Calu3 (cell line): ENCODE measurements at places on chromosomes 4 and X. TPM values are rescaled to one million over a fixed set of nuclear protein-coding genes. Genes with fewer than 3 reads are reported as not detected.

DNA sequence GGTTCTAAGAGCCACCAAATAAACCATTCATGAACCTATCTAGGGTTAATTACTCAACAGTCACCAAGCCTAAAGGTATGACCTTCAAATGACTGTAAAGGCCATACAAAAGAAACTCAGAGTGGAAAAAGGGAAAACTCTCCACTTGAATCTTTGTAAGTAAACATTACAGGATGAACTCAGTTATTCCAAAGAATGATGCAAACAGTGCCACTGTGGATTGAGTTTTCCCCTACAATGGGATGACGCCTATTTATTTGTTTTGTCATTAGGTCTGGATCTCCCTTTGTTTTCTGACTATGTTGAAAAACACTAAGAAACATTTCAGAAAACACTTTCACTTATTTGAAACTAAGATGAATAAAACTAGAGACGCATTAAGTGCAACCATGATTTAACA is 12.7 kb downstream of the NUDT6 start:
- DNase-seq: no peak

GRCh38 chr4:155757745-155758265 is 1.0 kb upstream of the GUCY1B1 start:
- no peak for DNase-seq

GRCh38 chr4:87476934-87477333 is 52.2 kb downstream of the SPARCL1 start:
- DNase-seq: no peak

DNA sequence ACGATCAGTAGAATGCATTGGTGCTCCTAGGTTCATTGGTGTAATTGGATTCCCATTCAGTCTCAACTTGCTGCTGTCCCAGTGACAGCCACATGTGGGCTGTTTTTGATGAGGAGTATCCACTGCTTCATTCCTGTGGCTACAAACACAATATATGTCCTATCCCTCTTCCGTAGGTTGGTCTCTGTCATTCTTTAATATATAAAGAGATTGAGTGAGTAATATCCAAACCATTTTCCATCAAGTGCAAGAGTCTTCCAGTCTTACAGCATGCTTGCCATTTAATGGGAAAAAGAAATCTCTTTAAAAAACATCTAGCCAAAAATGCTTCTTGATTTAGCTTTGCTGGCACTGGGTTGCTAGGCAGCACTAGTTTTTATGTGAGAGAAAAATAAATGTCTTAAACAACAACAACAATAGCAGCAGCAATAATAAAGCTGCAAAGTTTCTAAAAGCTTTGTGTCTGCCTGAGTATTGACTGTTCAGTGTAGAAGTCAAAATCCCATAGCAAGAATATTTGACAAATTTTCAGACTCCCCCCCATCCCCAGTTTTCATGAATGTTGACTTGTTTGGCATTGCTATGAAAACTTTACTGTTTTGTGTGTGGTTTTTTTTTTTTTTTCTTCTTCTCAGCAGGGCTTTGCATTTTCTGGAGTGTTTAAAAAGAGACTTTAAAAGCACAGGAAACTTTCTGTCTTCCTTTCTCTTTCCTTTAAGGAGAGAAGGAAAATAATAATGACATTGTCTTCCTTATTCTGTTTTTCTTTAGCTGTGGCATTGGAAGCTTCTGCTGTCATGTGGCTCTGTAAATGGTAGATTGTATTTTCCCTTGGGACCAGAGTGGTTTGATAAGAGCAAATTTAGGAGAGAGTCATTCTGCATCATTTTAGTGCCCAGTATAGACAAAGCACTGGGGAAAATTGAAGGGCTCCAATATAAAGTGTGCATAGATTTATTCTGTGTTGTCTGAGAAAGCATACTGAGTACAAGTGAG is 244.3 kb downstream of the ARHGAP10 start:
- DNase-seq: no peak

DNA sequence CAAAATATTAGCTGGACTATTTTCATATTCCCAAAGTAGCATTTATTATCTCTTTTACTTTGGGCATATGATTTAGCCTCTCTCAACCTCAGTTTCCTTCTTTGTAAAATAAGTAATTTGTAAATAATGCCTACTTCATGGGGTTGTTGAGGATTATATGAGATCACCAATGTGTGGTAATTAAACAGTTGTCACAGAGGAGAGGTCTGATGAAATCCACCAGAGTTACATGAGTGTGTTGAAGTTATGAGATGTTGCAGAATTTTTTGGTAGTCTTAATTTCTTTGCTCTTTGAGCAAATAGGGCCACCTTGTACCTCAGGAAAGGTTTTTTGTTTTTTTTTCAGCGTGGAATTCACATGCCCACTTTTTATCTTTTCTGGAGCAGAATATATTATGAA is 1.4 kb downstream of the COX7B start:
- no peak for DNase-seq

- no peak for DNase-seq
Measured at GRCh38 chr4:8274765-8275547, 5.4 kb downstream of the HTRA3 start.

DNA sequence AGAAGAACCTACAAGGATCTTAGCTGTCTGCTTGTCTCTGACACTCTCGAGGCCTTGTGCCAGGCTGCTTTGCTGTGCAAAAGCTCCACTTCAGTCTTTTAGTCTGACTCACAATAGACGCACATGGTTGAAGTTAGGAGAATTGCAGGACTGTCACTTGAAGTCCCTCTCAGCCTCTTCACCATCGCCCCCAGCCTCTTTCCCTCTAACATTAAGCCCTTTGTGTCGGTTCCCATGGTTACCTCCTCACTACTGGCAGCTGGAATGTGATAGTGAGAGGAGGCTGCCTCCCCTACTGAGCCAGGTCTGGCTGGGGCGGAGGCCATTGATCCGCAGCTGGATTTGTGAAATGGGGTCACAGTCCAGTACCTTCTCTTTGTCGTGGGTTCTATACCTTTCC is 201.8 kb downstream of the SOWAHB start:
- no peak for DNase-seq

- DNase-seq: no peak
Measured at GRCh38 chr4:70749313-70749712, 27.5 kb downstream of the RUFY3 start.

- DNase-seq: no peak
Measured at GRCh38 chr4:65559270-65559669, 111.0 kb downstream of the EPHA5 start.

DNA sequence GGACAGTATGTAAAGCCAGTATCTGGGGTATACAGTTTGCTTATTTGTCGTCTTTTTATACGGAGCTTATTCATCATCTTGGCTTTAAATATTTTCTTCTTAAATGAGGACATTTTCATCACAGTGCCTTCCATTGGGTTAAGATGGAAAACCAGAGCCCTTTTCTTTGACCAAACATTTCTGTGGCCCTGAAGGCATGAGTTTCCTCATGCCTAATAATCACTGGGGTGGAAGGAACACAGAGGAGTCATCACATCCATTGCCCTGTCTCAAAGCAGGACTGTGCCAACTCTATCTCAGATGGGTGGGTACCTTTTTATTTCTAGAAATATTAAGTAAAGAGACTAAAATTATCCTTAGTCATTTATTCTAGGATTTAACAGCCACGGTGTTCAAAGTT is 40.0 kb downstream of the CHRDL1 start:
- DNase-seq: no peak

GRCh38 chrX:106959901-106960300 is 39.7 kb downstream of the CLDN2 start:
- DNase-seq: peak; percentile 17

DNA sequence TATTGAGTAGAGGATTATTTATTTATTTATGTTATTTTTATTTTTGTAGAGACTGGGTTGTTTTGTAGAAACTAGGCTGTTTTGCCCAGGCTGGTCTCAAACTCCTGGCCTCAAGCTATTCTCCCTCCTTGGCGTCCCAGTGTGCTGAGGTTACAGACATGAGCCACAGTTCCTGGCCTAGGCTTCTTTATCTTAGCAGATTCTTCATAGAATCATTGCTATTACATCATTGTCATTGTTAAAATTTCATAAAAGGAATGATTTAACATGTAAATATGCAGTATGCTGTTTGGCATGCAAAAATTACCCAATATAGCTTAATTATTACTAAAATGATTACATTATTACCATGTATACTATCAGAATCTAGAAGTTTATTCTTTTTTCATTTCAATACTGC is 24.2 kb downstream of the SULT1E1 start:
- no peak for DNase-seq

DNA sequence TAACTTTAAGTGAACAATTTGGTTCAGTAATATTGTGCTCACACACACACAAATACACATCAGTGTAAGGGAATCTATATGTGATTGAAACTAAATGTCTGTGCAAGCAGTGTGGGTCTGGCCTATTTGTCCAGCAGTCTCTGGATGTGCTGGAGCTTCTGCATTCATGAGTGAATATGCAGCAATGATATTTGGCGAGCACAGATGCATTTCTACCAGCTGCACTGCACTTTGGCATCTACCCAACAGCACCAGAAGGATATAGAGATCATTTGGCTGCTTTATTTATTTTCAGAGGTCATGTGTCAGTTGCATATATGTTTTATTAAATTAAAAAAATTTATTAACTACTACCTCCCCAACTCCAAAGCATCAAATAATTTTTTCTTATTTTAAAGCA is 613.4 kb upstream of the NR3C2 start:
- no peak for DNase-seq

- no peak for DNase-seq
Measured at GRCh38 chrX:133563705-133564104, 148.4 kb upstream of the GPC4 start.

DNA sequence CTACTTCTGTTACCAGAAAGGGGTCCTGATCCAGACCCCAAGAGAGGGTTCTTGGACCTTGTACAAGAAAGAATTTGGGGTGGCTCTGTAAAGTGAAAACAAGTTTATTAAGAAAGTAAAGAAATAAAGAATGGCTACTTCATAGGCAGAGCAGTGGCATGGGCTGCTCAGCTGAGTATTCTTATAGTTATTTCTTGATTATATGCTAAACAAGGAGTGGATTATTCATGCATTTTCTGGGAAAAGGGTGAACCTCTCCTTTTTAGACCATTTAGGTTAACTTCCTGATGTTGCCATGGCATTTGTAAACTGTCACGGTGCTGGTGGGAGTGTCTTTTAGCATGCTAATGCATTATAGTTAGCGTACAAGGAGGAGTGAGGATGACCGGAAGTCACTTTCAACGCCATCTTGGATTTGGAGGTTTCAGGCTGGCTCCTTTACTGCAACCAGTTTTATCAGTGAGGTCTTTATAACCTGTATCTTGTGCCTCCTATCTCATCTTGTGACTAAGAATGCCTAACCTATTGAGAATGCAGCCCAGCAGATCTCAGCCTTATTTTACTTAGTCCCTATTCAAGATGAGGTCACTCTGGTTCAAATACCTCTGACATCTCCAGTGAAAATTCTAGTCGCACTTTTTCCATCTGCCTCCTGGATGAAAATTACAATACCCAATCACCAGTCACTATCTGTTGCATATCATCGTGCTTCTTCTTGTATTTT is 15.5 kb upstream of the TDO2 start:
- DNase-seq: no peak

DNA sequence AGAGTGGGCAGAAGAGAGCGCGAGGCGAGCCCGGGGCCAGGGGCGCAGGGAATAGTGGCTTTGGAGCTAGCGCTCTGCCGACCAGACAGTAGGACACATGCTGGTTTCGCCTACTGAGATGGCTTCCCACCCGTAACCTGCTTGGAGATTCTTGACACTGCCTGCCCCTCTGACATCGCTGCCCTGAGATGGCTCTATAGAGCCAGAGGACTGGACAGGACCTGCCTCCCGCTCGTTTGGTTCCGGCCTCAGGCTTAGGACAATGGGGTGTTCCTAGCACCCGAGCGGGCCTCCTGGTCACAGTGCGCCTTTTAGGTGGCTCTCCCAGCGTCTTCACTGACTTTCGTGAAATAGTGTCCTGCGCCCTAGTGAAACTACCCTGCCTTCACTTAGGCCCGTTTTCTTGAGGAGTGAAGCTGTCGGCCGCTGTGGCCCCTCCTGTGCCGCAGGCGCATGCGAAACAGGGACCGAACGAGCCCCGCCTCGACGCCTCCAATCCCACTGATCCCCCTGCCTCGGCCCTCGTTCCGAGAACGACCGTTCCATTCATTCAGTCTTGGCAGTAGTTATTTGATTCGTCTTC is 608 bp downstream of the TAF1 start:
- peak; percentile 18 for DNase-seq

- DNase-seq: no peak
Measured at GRCh38 chrX:131067846-131068745, 9.9 kb downstream of the ARHGAP36 start.

- DNase-seq: no peak
Measured at GRCh38 chr4:137310166-137310565, 222.1 kb downstream of the PCDH18 start.

GRCh38 chr4:172596206-172596605 is 572.4 kb upstream of the GALNT7 start:
- no peak for DNase-seq

DNA sequence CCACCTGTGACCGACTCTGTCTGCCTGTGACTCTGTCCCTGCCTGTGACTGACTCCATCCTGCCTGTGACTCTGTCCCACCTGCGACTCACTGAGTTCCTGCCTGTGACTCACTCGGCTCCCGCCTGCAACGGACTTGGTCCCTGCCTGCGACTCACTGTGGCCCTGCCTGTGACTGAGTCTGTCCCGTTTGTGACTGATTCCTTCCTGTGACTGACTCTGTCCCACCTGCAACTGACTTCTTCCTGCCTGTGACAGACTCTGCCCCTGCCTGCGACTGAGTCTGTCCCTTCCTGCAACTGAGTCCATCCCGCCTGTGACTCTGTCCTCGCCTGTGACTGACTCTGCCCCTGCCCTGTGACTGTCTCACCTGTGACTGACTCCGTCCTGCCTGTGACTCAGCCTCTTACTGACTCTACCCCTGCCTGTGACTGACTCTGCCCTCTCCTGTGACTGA is 9.6 kb upstream of the UVSSA start:
- DNase-seq: peak; percentile 71

GRCh38 chr4:67779631-67780030 is 25.4 kb upstream of the GNRHR start:
- DNase-seq: no peak

GRCh38 chr4:24166501-24166900 is 276.7 kb upstream of the PPARGC1A start:
- DNase-seq: no peak

DNA sequence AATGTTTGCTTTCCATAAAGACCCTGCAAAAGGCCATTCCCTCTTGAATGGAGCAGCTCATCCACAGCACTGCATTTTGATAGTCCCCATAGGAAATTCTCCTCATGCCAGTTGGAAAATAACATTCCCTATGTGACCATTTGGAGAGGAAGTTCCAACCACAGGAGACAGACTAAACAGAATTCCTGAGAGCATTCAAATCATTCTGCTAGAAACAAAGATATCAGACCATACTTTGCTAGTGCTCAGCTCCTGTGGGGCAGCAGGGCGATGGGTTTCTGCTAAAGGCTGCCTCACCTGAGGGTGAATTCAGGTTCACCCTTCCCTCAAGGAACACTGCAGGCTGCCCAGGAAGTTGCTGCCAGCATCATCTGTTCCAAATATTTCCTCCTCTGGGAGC is 58.8 kb downstream of the LNX1 start:
- DNase-seq: no peak

- DNase-seq: no peak
Measured at GRCh38 chrX:13334491-13334890, 14.6 kb upstream of the ATXN3L start.

PNPLA4 gene
- 13.7 and 14.8 TPM in 2 replicates for total RNA-seq

MMRN1 gene
- not detected in 2 replicates for total RNA-seq

TAF7L gene
- 0.15 TPM in 1 of 2 replicates, not detected in the other for total RNA-seq

MOSPD2 gene
- 20.4 and 21.2 TPM in 2 replicates for total RNA-seq

DMP1 gene
- not detected in 2 replicates for total RNA-seq

DAPP1 gene
- 25.9 and 30.6 TPM in 2 replicates for total RNA-seq

CLTRN gene
- 35.3 and 61.4 TPM in 2 replicates for total RNA-seq

XAGE1B gene
- not detected in 2 replicates for total RNA-seq

CABS1 gene
- not detected in 2 replicates for total RNA-seq

SPANXN4 gene
- not detected in 2 replicates for total RNA-seq

AMER1 gene
- total RNA-seq: 6.7 and 7.5 TPM in 2 replicates

SGMS2 gene
- 67.2 and 74.7 TPM in 2 replicates for total RNA-seq

CENPI gene
- total RNA-seq: 26.1 and 28.1 TPM in 2 replicates
